ENCODE measurements at places on chromosomes 2 and 18.

GRCh38 chr2:140851258-140851981 lies 1279.4 kb downstream of the LRP1B start:
- DNase-seq = no peak

DNA sequence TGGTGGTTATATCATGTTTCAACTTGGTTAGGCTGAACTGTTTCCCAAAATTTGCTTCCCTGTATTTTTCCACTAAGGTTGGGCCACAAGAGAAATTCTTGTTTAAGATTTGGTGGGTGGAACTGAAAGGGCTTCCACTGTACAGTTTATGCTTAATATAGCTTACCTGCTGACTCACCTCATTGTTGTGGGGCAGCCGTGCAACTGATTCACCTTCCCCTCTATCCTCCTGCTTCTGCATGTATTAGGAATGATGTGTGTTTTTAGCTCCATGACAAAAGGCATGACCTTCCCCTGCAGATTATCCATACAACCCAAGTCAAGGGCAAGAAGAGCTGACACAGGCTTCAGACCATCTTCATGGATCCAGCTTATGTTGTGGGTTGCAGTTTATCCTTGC lies 98.4 kb upstream of the GULP1 start:
- DNase-seq = no peak

DNA sequence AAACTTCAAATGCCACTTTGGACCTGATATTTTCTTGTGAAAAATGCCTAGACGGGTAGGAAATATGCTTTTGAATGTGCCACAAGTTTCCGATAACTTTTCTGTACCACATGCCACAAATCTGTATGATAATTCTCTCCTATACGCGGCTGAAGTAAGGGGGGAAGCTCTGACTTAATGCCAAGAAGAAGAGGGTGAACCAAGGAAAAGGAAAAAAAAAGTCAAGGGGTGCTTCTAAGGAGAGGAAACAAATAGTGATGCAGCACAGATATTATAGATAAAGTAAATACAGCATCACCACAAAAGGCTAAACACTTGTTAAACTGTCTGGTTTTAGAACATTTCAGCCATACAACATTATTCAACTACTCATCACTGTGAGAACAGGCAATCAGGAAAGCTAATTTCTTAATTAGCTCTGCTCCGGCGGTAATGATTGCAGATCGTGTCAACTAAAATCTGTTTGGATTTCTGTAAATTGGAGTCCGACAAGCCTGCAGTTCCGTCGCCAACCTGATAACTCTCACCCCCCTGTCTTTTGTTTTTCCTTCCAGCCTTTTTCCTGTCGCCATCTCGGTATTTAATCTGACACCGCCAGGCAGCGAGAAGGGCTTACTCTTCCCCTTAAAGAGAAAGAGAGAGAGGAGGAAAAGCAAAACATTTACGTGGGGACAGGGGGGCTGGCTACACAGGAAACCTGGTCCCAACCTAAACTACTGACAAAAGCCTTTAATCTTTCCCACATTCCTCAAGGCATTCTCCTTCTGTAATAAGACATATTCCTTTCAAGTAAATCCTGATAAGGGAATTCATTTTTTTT lies 67.5 kb downstream of the ZEB2 start:
- peak; percentile 45 for DNase-seq

DNA sequence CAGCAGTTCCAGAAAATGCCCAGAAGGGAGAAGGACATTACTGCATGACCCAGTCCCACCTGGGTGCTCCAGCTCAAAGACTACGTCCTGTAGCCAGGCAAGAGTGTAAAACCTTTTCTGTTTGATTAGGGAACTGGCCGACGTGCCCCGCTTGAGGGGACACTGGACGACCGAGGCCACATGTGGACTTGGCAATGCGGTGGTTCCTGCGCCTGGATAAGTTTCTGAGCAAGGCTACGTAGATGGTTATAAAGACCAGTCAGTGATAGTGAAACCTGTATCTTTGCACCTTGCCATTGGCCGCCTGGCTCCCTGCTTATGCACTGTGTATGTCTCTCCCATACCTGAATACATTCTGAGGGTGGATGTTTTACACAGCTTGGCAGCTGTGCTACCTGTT lies 567.0 kb upstream of the CRIM1 start:
- no peak for DNase-seq

GRCh38 chr2:44843641-44844310 lies 97.7 kb upstream of the SIX3 start:
- DNase-seq = no peak

- DNase-seq = no peak
Measured at GRCh38 chr2:37297632-37298031, 27.0 kb downstream of the PRKD3 start.

- no peak for DNase-seq
Measured at GRCh38 chr2:145253492-145253891, 733.6 kb upstream of the ZEB2 start.

- no peak for DNase-seq
Measured at GRCh38 chr2:149552226-149552625, 35.3 kb downstream of the MMADHC start.

- DNase-seq = no peak
Measured at GRCh38 chr2:190911813-190912212, 31.2 kb downstream of the GLS start.

DNA sequence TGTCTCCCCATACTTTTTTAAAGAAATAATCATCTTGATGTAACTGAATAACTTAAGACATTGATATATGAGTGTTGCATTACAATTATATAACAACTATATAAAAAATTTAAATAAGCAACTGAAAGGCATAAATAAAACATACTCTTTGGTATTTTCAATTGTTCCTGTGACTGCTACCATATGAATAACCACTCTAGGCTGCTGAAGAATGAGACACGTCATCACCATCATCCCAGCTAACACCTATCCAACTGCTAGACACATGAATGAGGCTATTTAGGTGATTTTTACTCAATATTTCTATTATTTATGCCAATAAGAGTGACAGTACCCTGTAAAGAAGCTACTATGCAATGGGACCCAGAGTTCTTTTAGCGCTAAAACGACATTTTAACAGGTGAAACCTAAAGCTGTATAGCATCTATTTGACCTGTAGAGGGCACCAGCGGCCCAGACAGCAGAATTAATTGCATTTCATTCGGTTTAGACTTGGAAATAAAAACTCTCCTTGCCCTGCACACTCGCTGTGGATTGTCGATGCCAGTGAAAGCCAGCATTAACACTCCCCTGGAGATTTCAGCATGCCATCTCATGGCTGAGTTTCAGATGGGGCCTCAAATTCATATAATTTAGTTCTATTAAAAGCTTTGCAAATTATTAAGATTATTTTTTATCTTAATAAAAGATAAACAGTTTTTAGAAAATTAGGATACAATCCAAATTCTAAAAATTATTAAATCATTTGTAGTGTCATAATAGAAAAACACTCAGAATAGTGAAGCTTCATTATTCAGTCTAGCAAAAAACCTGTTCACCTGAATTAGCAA lies 89.4 kb upstream of the MAP2 start:
- peak; percentile 66 for DNase-seq

- no peak for DNase-seq
Measured at GRCh38 chr2:12856934-12857601, 140.3 kb downstream of the TRIB2 start.

DNA sequence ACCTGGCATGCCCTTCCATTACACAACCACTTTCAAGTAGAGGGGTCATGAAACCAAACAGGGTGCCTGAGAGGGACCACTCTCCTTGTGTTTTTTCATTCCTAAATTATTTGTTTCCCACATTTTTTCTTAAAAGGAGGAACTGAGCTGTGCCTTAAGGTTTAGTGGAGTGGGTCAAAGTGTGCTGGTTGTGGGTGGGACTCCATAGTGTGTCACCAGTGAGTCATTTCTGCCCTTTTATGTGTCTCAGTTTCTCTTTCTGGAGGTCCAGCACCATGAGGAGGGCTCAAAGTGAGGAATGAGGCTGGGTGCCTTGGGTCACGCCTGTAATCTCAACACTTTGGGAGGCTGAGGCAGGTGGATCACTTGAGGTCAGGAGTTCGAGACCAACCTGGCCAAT lies 37.8 kb downstream of the COMMD1 start:
- no peak for DNase-seq

DNA sequence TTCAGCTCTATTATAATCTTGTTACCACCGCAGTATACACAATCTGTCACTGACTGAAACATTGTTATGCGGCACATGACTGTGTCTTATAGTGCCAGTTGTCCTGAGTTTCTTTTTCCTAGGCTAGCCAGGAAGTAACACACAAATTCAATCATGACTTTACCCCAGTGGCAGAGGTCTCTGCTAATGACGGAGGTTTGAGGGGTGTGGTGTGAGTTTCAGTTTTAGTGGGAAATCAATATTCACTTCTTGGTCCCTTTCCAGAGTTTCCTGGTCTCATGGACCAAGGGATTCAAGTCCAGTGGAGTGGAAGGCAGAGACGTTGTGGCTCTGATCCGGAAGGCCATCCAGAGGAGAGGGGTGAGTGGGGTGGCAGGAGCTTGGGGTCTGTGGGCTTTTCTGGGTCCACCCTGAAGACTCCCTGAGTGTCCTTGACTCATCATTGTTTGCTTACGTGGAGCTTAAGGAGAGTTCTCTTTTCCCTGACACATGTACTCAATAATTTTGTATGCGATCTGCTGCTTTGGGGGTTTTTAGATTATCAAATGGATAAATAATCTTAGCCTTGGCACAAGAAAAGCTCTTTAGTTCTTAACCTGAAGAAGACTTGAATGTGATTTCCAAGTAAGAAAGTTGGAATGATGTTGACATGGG lies 39.2 kb downstream of the HK2 start:
- DNase-seq = no peak

GRCh38 chr2:235552671-235553070 lies 58.8 kb downstream of the AGAP1 start:
- no peak for DNase-seq

DNA sequence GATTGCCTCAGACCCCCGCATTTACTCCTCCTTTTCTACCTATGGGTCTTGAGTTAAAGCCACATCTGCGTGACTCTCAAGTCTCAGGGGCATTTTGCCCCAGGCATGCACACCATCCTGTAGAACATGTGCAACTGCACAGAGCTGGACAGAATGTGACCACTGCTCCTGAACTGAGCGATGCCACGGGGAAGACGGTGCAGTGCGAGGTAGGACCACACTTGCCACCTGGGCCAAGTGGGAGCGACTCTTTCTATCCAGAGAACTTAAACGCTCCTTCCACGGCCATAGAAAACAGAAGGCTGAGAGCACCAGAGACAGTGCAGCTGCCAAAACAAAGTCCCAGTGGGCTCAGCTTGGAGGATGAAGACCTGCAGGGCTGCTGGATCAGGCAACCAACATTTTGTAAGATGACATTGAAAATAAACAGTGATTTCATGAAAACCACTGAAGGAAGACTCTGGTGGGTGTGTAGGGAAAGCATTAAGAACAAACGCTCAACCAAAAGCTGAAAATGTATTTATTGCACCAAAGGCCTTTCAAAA lies 149.0 kb upstream of the HDAC4 start:
- DNase-seq = no peak

DNA sequence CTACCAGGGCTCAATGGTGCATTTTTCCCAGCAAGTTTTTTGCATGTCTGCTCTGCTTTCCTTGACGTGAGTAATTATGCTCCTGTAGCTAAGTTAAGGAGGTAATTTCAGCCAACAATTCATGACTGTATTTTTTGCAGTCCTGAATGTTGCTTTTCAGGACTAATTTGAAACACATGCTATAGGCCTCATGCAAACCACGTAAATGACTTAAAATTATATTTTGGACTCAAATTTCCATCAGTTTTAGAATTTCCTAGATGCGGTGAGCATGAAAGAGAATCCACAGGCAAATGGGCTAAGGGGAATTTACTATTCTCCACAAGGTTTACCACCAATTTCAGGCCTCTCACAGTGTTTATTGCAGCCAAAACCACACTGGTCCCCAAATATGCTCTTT lies 589.9 kb upstream of the LRRTM1 start:
- no peak for DNase-seq

GRCh38 chr18:7017013-7017412 lies 100.6 kb downstream of the LAMA1 start:
- DNase-seq = no peak

DNA sequence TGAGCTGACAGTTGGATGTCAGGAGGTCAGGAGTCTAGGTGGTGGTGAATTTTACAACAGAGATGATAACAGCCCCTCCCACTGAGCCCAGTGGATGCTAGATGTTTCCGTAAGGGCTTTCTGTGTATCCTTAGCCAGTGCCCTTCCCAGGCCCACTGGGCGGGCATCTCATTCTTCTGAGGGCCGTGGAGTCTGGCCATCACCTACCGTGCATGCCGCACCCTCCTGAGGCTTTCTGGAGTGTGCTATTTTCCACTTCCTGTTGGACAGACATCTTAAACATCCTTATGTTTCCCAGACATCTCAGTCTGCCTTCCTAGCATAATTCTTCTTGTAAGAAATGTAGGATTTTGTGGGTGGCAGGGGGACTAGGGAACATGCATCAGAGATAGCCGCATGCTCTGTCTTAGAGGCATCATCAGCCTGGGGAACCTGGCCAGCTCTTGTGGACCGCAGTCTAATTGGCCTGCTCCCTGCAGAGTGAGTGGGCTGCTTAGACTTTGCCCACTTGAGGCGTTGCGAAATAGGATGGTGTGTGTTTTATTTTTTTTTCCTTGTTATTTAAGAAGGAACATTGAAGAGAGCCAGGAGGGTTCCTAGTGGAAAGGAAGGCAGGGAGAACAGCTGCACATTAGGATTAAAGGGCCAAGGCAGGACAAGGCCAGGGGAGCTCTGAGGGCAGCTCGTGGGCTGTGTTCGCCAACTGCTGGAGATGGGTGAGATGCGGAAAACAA lies 135.8 kb downstream of the SH3RF3 start:
- peak; percentile 72 for DNase-seq

DNA sequence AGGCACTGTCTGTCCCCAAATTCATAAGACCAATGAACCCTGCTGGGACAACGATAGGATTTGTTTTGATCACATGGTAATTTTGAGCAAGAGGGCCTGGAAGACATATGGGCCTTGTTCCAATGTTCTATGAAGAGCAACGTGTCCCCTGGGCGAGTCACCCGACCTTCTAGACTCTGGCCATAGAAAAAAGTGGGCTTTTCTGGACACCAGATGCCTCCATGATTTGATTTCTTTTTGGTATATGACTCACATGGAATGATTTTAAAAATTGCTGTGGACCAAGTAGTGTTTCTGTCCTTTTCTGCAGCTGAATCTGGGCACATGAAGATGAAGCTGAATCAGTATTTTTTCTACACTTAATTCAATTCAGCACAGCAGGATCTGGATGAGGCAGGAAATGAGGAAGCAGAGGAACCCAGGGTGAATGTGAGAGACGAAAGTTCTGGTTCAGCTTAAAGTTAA lies 104.9 kb downstream of the CDC42EP3 start:
- no peak for DNase-seq

- peak; percentile 11 for DNase-seq
Measured at GRCh38 chr2:160338901-160339685, 139.0 kb upstream of the ITGB6 start.

GRCh38 chr18:62953663-62954062 lies 238.3 kb downstream of the PHLPP1 start:
- no peak for DNase-seq

Measured in WERI-Rb-1 (cell line).